Camera-type eye (tissue), 1 donor: ENCODE measurements at places on chromosomes 11 and 22. TPM values are rescaled to one million over a fixed set of nuclear protein-coding genes. Genes with fewer than 3 reads are reported as not detected.

Gene OR5AS1
- not detected for total RNA-seq

Gene PHETA2
- 18.1 TPM for total RNA-seq

Gene OSBP2
- 59.9 TPM for total RNA-seq

Gene CCDC90B
- 74.0 TPM for total RNA-seq

Gene SYT7
- total RNA-seq, result 27.4 TPM

Gene MYOD1
- total RNA-seq, result 2.4 TPM

Gene HBG2
- total RNA-seq, result 1,428 TPM

Gene MS4A15
- not detected for total RNA-seq

Gene MB
- 39.8 TPM for total RNA-seq

Gene OR51B4
- total RNA-seq, result not detected

Gene OR8D1
- not detected for total RNA-seq

Gene HBG1
- 6.3 TPM for total RNA-seq

Gene TMEM86A
- total RNA-seq, result 7.3 TPM

Gene CADM1
- total RNA-seq, result 455 TPM

Gene SYT12
- total RNA-seq, result 0.27 TPM

Gene OR56A1
- 0.11 TPM for total RNA-seq

Gene SNX32
- total RNA-seq, result 3.1 TPM

Gene GRIA4
- 163 TPM for total RNA-seq

Gene OR51E2
- total RNA-seq, result 2.1 TPM

Gene PHLDB1
- total RNA-seq, result 93.2 TPM

Gene CDC42EP1
- total RNA-seq, result 19.0 TPM

Gene PIH1D2
- total RNA-seq, result 5.9 TPM

Gene SIAE
- total RNA-seq, result 7.4 TPM

Gene CATSPER1
- total RNA-seq, result not detected

Gene ESAM
- 25.6 TPM for total RNA-seq

Gene KCNJ11
- total RNA-seq, result 5.2 TPM
